Suprapubic skin (tissue), 4 donors: ENCODE measurements at places on chromosomes 6 and 20. TPM values are rescaled to one million over a fixed set of nuclear protein-coding genes. Genes with fewer than 3 reads are reported as not detected.

GRCh38 chr6:97850458-97851212 lies 567.6 kb upstream of the MMS22L start:
- DNase-seq, result no peak
- no peak overlapping the region for H3K4me3 ChIP-seq
- no peaks in the 10 kb centered on the region for H3K4me1 ChIP-seq
- H3K27ac ChIP-seq, result no peak overlapping the region
- no peaks in the 10 kb centered on the region for H3K27me3 ChIP-seq

DNA sequence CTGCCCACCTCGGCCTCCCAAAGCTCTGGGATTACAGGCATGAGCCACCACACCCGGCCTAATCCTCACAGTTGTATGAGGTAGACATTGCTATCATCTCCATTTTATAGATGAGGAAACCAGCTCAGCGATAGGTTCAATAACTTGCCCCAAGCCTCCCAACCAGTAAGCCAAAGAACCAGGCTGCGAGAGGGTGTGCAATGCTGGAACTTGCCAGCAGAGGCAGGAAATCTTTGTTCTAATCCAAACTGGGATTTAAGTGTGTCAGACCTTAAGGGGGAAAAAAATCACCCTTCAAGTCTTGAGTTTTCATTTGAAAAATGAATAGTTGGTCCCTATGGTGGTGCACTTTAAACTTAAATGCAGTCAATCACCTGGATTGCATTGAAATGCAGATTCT lies 20.1 kb upstream of the RNGTT start:
- H3K36me3 ChIP-seq, result no peaks in the 10 kb centered on the region
- H3K4me1 ChIP-seq, result peaks cover 13% of the 10 kb centered on the region
- H3K4me3 ChIP-seq, result no peak overlapping the region
- H3K27ac ChIP-seq, result no peak overlapping the region
- no peaks in the 10 kb centered on the region for H3K27me3 ChIP-seq

The CLDN20 gene
- not detected for total RNA-seq

DNA sequence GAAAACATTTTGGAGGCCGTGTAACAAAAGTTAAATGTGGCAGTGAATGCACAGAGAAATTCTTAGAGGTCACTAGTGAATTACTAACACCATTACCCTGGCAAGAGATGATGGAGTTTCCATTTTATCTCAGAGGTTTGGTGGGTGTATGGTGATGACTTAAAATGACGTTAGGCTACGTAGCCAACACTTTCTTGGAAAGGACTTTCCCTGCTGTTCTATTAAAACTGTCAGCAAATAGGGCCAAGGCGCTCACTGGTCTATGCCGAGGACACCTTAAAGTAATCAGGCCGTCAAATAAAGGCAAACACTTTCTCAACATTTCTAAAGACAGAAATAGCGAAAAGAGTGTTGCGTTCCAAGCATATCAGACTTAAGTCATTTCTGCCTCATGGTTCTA lies 160.8 kb downstream of the GMPR start:
- no peaks in the 10 kb centered on the region for H3K27me3 ChIP-seq
- no peak overlapping the region for H3K4me3 ChIP-seq
- no peak for DNase-seq
- no peak overlapping the region for H3K27ac ChIP-seq
- H3K4me1 ChIP-seq, result peaks cover 11% of the 10 kb centered on the region

GRCh38 chr6:131164506-131164905 lies 29.2 kb downstream of the AKAP7 start:
- peaks cover 4% of the 10 kb centered on the region for H3K36me3 ChIP-seq
- no peaks in the 10 kb centered on the region for H3K4me1 ChIP-seq
- H3K27ac ChIP-seq, result no peak overlapping the region
- no peaks in the 10 kb centered on the region for H3K27me3 ChIP-seq
- no peak for DNase-seq

The TSBP1 gene
- not detected for total RNA-seq

The ZSWIM3 gene
- 2.1 TPM for total RNA-seq

- H3K4me3 ChIP-seq, result no peak overlapping the region
- no peak overlapping the region for H3K27ac ChIP-seq
- no peaks in the 10 kb centered on the region for H3K27me3 ChIP-seq
- H3K36me3 ChIP-seq, result no peaks in the 10 kb centered on the region
- H3K4me1 ChIP-seq, result no peaks in the 10 kb centered on the region
- no peak for DNase-seq
These were observed 44.0 kb downstream of the GABRR2 start for GRCh38 chr6:89270951-89271721.

DNA sequence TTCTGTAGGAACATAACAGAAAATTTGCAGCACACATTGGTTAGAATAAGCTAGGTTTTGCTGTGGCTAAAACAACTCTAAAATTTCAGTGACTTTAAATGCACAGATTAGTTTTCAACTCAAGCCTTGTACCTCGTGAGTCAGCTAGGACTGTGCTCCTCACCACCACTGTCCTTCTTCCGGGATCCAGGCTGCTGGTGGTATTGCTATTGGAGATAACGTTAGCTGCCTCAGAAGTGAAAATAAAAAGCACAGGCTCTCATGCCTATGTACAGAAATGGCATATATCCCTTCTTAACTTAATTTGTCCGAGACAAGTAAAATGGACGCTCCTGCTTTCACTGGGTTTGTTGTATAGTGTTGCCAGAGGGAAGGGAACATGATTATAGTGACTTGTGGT lies 931.1 kb upstream of the EYS start:
- H3K27ac ChIP-seq, result no peak overlapping the region
- no peaks in the 10 kb centered on the region for H3K36me3 ChIP-seq
- no peaks in the 10 kb centered on the region for H3K4me1 ChIP-seq
- DNase-seq, result no peak
- H3K27me3 ChIP-seq, result no peaks in the 10 kb centered on the region

GRCh38 chr6:166999884-167000253 lies 672 bp downstream of the CEP43 start:
- peak overlapping the region; percentile 88 for H3K4me3 ChIP-seq
- no peak for DNase-seq
- peaks cover 19% of the 10 kb centered on the region for H3K4me1 ChIP-seq
- peak overlapping the region; percentile 13 for H3K27ac ChIP-seq

The PRPH2 gene
- 0.38 TPM for total RNA-seq

The MACROD2 gene
- 16.2 TPM for total RNA-seq

The SPATS1 gene
- not detected for total RNA-seq

DNA sequence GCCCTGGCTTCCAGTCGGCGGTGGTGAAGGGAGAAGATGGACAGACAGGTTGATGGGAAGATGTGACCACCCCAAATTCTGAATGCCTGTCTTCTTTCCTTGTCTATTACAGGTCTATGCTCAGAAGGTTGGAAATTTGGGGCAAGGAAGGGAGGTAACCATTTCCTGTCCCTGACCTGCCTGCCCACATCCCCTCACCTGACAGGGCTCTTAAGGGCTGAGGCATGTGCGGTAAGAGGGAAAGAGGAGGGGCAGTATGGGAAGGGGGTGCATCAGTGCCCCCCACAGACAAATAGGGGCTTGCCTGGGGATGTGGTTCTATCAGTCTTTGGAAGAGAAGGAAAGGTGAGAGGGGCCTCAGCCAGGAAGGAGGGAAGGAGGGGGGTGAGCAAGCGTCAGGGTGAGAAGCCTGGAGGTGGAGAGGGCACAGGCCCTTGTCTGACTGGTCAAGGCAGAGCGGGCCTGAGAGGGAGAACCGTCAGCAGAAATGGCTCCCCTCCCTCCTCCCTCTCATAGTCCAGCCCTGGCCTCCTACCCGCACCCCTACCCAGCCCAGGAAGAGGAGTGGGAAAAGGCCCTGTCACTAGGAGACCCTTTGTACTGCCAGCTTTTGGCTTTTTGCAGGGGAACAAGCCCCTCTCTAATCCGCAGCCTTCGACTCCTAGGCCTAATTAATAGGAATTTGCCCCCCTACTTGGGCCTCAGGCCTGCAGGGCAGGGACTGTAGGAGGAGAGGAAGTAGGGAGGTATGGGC lies 104.4 kb upstream of the FOXP4 start:
- H3K36me3 ChIP-seq, result no peaks in the 10 kb centered on the region
- no peak overlapping the region for H3K27ac ChIP-seq
- peaks cover 18% of the 10 kb centered on the region for H3K27me3 ChIP-seq
- no peak overlapping the region for H3K4me3 ChIP-seq
- peaks cover 15% of the 10 kb centered on the region for H3K4me1 ChIP-seq

DNA sequence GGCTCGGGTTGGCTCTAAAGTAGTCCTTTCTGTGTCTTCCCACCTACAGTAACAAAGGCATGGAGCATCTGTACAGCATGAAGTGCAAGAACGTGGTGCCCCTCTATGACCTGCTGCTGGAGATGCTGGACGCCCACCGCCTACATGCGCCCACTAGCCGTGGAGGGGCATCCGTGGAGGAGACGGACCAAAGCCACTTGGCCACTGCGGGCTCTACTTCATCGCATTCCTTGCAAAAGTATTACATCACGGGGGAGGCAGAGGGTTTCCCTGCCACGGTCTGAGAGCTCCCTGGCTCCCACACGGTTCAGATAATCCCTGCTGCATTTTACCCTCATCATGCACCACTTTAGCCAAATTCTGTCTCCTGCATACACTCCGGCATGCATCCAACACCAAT lies 291.2 kb downstream of the ESR1 start:
- H3K4me1 ChIP-seq, result peaks cover 37% of the 10 kb centered on the region
- no peak overlapping the region for H3K4me3 ChIP-seq
- no peak overlapping the region for H3K27ac ChIP-seq
- no peaks in the 10 kb centered on the region for H3K36me3 ChIP-seq
- DNase-seq, result no peak
- no peaks in the 10 kb centered on the region for H3K27me3 ChIP-seq

DNA sequence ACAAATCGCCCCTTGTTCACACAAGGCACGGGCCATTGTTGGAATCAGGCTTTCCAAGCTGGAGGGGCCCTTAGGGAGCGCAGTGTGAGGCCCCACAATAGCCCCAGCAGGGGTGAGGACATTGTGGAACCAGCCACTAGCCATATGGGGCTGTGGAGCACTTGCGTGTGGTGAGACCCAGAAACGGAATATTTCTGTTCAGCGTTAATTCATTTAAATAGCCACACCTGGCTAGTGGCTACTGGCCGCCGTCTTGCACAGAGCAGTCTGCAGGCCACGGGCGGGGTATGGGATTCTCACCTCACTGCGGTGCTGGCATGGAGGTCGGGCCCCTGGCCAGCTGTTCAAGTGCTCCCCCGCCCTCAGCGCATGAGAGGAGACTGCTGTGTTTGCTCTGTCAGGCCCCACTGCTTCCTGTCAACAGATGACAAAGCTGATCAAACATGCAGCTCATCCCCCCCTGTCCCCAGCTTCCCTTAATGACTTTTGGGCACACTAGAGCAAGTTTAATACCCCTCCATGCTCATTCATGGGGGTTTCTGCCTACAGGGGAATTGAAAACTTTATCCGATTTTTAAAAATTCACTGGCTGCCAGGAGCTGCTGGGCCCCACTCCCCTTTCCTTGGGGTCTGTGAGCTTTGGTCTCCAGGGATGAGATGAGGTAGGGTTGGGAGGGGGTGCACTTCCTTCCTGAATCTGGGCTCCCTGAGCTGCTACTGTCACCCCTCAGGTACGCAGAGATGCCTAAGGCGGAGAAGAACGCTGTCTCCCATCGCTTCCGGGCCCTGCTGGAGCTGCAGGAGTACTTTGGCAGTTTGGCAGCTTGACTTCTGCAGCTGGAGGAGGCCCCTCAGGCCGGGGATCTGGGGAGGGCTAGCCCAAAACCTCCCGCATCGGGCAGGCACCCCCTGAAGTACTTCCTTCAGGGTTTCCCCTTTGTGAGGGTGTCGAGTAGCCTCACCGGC lies 13.6 kb downstream of the ITPA start:
- H3K27me3 ChIP-seq, result no peaks in the 10 kb centered on the region
- no peak overlapping the region for H3K27ac ChIP-seq
- DNase-seq, result no peak
- H3K4me3 ChIP-seq, result no peak overlapping the region
- peaks cover 12% of the 10 kb centered on the region for H3K4me1 ChIP-seq
